ENCODE measurements at places on chromosomes 1 and 21.

GRCh38 chr1:2643414-2644077 is 10.7 kb upstream of the MMEL1 start:
- no peak for DNase-seq

DNA sequence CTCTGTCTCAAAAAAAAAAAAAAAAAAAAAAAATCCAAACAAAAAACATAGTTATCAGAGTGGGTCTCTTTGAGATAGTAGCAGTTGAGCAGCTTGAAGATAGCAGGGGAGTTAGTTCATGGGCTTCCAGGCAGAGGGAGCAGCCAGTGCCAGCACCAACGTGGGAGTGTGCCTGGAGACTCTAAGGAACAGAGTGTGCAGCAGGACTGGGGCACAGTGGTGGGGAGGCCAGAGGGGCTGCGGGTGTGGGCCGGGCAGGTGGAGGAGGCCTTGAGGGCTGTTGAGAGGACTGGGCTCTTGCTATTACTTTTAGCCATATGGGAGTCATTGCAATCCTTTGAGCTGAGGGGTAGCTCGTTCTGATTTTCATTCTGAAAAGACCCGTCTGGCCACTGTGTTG is 63.8 kb downstream of the RYR2 start:
- DNase-seq = no peak

DNA sequence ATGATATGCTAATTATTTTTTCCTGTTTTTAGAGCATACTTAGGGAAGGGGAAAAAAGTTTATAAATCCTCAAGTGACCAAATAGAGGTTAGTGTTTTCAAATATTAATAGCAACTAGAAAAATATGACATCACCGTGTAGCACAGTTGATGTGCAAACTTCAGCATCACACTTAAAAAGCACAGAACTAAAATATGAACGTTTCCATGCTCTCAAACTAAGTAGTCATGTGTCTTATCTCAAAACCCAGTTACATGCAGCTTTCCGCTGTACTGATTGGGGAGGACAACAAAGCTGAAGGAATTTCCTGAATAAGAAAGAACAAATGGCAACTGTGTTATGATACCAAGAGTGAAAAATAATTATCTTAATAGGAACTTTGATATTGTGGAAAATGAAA is 903.7 kb downstream of the ADGRL2 start:
- no peak for DNase-seq

GRCh38 chr1:7760245-7760644 is 10.9 kb upstream of the VAMP3 start:
- no peak for DNase-seq

DNA sequence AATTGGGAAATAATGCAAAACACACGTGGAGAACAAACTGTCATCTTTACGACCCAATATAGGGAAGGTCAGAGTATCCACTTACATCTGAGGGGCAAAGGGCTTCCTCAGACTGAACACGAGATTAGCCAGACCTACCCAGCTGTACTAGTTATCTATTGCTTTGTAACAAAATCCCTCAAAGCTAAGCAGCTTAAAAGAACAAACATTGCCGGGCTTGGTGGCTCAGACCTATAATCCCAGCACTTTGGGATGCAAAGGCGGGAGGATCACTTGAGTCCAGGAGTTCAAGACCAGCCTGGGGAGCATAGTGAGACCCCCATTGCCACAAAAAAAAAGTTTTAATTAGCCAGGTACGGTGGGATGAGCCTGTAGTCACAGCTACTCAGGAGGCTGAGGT is 262.8 kb downstream of the LTN1 start:
- DNase-seq = no peak

GRCh38 chr1:79929356-79929755 is 922.8 kb upstream of the ADGRL4 start:
- DNase-seq = no peak

- no peak for DNase-seq
Observed at GRCh38 chr1:228307218-228308023, 99.2 kb downstream of the TRIM11 start.

- no peak for DNase-seq
Observed at GRCh38 chr1:208857465-208857864, 613.3 kb upstream of the PLXNA2 start.

GRCh38 chr1:168603501-168604110 is 27.2 kb downstream of the XCL1 start:
- DNase-seq = peak; percentile 12

- DNase-seq = no peak
Observed at GRCh38 chr1:3809680-3810079, 13.4 kb upstream of the LRRC47 start.

- no peak for DNase-seq
Observed at GRCh38 chr1:11746092-11746491, 10.2 kb downstream of the AGTRAP start.

DNA sequence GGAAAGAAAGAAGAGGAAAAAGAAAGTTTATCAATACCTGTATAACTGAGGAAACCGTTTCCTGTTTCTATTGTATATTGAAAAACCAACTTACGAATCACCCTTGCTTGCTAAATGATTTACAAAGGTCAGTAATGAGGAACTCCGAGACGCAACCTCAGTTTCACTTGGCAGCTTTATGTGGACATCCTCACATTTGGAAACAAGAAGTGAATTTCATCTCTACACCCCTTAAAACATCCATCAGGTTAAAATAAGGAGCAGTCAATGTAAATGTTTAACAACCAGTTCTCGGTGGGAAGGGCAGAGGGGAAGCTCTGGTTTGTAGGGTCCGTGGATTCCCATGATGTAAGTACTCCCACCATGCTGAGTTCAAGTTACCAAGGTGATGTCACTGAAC is 481.7 kb upstream of the RUNX1 start:
- DNase-seq = no peak

- DNase-seq = no peak
Observed at GRCh38 chr1:57063406-57064125, 97.8 kb upstream of the C8B start.

GRCh38 chr1:228794173-228794572 is 58.9 kb downstream of the RHOU start:
- DNase-seq = no peak

GRCh38 chr21:25326181-25326580 is 281.1 kb downstream of the MRPL39 start:
- DNase-seq = no peak

- no peak for DNase-seq
Observed at GRCh38 chr1:30879126-30879786, 29.3 kb downstream of the SDC3 start.

- DNase-seq = no peak
Observed at GRCh38 chr1:48181669-48182367, 40.7 kb upstream of the SLC5A9 start.

- DNase-seq = no peak
Observed at GRCh38 chr1:207993477-207994445, 82.8 kb upstream of the CD34 start.
